Stimulated activated CD4-positive, alpha-beta T cell treated with anti-CD3 and anti-CD28 coated beads, Interleukin-12 subunit alpha, Interleukin-12 subunit beta, amount 100 ng/mL, for 4 hours (primary cell): ENCODE measurements at places on chromosomes 12 and 14.

- DNase-seq = no peak
These were observed 9.1 kb upstream of the TMCC3 start for GRCh38 chr12:94659346-94659930.

DNA sequence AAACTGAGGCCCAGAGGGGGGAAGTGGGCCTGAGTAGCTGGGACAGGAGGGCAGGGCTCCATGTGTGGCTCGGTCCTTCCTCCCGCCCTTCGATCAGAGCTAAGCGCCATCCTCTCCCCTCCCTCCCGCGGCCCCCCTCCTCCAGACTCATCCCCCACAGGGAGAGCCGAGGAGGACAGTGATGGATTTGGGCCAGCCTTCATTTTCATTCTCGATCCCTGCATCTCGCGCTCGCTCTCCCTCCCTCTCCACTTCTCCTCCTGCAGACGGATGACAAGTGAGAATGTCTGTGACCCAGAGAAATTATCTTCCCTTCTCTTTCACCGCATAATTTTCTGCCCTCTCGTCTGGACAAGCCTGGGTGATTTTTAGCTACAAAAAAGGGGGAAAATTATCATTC lies 183.3 kb downstream of the RBM19 start:
- DNase-seq = no peak

- no peak for DNase-seq
These were observed 87.5 kb downstream of the NCOR2 start for GRCh38 chr12:124479680-124480468.

GRCh38 chr14:102746634-102747438 lies 30.4 kb upstream of the TRAF3 start:
- no peak for DNase-seq

GRCh38 chr12:18363321-18363720 lies 102.0 kb downstream of the PIK3C2G start:
- DNase-seq = no peak

DNA sequence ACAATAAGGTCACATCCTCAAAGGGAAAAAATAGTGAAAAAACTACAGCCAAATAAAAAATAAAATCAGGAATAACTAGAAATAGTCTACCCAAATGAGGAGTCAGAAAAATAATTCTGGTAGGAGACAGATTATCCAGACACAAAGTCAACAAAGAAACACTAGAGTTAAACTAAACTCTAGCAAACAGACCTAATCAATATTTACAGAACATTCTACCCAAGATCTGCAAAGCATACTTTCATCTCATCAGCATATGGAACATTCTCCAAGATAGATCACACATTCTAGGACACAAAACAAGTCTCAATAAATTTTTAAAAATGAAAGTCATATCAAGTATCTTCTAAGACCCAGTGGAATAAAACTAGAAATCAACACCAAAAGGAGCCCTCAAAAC lies 20.4 kb upstream of the TSPAN8 start:
- no peak for DNase-seq
